ENCODE measurements at places on chromosomes 11 and 22. TPM values are rescaled to one million over a fixed set of nuclear protein-coding genes. Genes with fewer than 3 reads are reported as not detected.

The LRRC10B gene
- 0.29 TPM for total RNA-seq

The SMC1B gene
- total RNA-seq: not detected

The DDI1 gene
- total RNA-seq: not detected

The BDNF gene
- total RNA-seq: 4.3 TPM

The JAM3 gene
- total RNA-seq: 26.9 TPM

The SLC22A6 gene
- not detected for total RNA-seq

The RABL2B gene
- 27.0 TPM for total RNA-seq

The MOV10L1 gene
- 1.2 TPM for total RNA-seq

The GAB2 gene
- 65.8 TPM for total RNA-seq

The C11orf42 gene
- total RNA-seq: not detected

- no peak overlapping the region for H3K27ac ChIP-seq
- H3K4me3 ChIP-seq: no peak overlapping the region
- no peaks in the 10 kb centered on the region for H3K27me3 ChIP-seq
- peaks cover 94% of the 10 kb centered on the region for H3K36me3 ChIP-seq
Observed at GRCh38 chr11:124633355-124633754, 10.7 kb downstream of the TBRG1 start.

GRCh38 chr11:111557425-111558111 lies 17.0 kb downstream of the LAYN start:
- no peaks in the 10 kb centered on the region for H3K27me3 ChIP-seq
- H3K4me3 ChIP-seq: no peak overlapping the region
- no peaks in the 10 kb centered on the region for H3K36me3 ChIP-seq
- H3K4me1 ChIP-seq: no peaks in the 10 kb centered on the region
- no peak for DNase-seq

- no peak overlapping the region for H3K27ac ChIP-seq
- no peak overlapping the region for H3K4me3 ChIP-seq
- no peaks in the 10 kb centered on the region for H3K27me3 ChIP-seq
- no peaks in the 10 kb centered on the region for H3K36me3 ChIP-seq
Observed at GRCh38 chr11:61027141-61027840, 55.8 kb downstream of the CD6 start.

DNA sequence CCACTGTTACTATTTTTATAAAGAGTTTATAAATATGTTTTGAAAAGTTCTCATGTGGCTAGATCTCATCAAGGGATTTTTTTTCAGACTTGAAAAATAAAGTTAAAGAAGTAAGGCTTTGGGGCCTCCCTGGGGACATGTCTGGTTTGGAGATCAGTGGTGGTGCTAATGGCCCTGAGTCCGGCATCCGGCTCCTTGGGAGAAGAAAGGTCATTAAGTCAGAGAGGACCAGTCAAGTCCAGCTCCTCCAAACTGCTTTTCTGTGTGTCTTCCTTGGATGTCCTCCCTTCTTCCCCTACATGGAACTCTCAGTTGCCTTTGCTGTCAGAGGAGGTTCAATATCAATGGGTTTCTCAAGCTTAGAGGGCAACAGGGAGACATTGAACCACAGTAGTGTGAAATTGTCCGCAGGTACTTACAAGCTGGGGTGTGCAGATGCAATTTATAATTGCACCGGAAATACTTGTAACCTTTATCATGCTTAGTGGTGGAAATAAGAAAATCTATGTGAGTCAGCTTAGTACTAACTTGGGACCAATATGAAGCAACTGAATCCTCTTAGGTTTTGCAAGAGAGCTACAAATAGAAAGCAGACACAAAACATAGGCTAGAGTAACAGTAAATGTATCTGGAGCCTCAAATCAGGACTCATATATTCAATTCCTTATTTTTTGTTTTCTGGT lies 144.3 kb downstream of the TEAD1 start:
- DNase-seq: no peak
- H3K36me3 ChIP-seq: no peaks in the 10 kb centered on the region
- no peaks in the 10 kb centered on the region for H3K27me3 ChIP-seq
- no peak overlapping the region for H3K27ac ChIP-seq

- no peak for DNase-seq
- H3K27ac ChIP-seq: no peak overlapping the region
- no peaks in the 10 kb centered on the region for H3K36me3 ChIP-seq
- H3K4me3 ChIP-seq: no peak overlapping the region
- H3K27me3 ChIP-seq: no peaks in the 10 kb centered on the region
- H3K4me1 ChIP-seq: peaks cover 20% of the 10 kb centered on the region
Observed at GRCh38 chr22:45262931-45263462, 21.8 kb upstream of the UPK3A start.

GRCh38 chr11:44992181-44992582 lies 41.5 kb upstream of the TP53I11 start:
- peaks cover 6% of the 10 kb centered on the region for H3K4me1 ChIP-seq
- DNase-seq: no peak
- H3K27me3 ChIP-seq: no peaks in the 10 kb centered on the region

GRCh38 chr11:93063086-93063485 lies 93.6 kb downstream of the MTNR1B start:
- no peak overlapping the region for H3K4me3 ChIP-seq
- H3K27me3 ChIP-seq: no peaks in the 10 kb centered on the region
- H3K4me1 ChIP-seq: no peaks in the 10 kb centered on the region
- H3K27ac ChIP-seq: no peak overlapping the region

- H3K4me1 ChIP-seq: no peaks in the 10 kb centered on the region
- no peak overlapping the region for H3K4me3 ChIP-seq
- H3K27me3 ChIP-seq: no peaks in the 10 kb centered on the region
- no peak for DNase-seq
Observed at GRCh38 chr11:92211576-92212167, 12.9 kb upstream of the FAT3 start.

DNA sequence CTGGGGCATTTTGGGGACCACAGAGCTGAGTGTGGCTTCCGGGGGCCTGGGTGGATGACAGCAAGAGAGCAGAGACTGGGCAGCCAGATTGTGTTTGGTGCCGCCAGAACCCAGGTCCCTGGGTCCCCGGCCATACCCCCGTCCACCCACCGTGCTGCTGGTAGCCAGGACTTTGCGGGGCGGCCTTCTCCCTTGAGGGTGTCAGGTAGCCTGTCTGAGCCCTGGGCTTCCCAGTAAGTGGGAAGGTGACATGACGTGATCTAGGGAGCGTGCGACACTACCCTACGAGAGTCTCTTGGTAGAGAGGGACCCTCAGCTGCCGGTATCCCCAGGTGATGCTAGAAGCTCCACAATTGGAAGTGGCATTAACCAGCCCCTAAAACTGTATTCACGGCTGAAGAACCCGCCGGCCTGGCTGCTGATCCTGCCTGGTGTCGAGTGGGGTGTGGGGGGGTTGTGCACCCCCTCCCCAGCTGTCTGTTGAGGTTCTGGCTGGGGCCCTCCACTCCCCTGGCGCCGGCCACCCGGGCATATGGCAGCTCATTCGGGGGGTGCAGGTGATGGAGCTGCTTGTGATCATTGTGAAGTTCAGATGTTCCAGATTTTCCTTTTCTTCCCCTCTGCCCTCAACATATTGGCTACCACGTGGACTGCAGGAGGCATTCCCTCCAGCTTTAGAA lies 66.9 kb downstream of the MPPED1 start:
- no peak overlapping the region for H3K27ac ChIP-seq
- no peak overlapping the region for H3K4me3 ChIP-seq
- H3K27me3 ChIP-seq: no peaks in the 10 kb centered on the region
- H3K4me1 ChIP-seq: no peaks in the 10 kb centered on the region
- DNase-seq: no peak
- H3K36me3 ChIP-seq: no peaks in the 10 kb centered on the region

- no peaks in the 10 kb centered on the region for H3K27me3 ChIP-seq
- no peaks in the 10 kb centered on the region for H3K4me1 ChIP-seq
- H3K4me3 ChIP-seq: no peak overlapping the region
- no peak overlapping the region for H3K27ac ChIP-seq
Observed at GRCh38 chr11:126857860-126858808, 142.4 kb downstream of the KIRREL3 start.

- no peak for DNase-seq
- no peaks in the 10 kb centered on the region for H3K27me3 ChIP-seq
- no peaks in the 10 kb centered on the region for H3K36me3 ChIP-seq
- no peak overlapping the region for H3K27ac ChIP-seq
Observed at GRCh38 chr11:16891165-16891564, 123.0 kb downstream of the PLEKHA7 start.

DNA sequence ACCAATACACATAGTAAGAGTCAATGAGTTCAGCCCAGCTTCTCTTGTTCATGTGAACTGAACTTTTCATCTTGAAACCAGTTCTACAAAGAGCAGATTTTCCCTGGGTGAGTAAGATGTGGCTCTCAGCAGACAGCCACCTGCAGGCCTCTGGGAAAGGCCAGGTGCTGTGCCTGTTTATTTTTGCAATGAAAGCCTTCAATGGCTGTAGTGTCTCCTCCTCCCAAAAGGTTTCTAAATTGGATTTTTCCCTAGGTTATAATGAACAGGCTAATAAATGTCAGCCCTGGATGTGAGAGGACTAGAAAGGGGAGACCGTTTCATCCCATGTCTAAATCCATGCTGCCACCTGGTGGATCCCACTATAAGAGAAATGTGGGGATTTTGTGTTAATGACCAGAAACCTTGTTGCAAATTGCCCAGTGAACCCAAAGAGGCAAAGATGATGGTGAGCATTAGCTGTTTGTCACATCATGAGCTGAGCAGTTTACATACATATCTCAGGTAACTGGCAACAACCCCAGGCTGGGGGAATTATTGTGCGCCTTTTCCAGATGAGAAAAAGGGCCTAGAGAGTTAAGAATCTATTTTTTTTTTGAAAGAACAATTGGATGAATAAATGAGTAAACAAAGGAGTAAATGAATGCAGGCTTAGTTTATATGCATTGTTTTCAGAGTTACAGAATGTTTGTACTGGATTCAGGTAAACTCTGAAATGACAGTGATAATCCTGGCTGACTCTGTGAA lies 12.7 kb downstream of the C11orf91 start:
- no peaks in the 10 kb centered on the region for H3K27me3 ChIP-seq
- H3K36me3 ChIP-seq: no peaks in the 10 kb centered on the region
- H3K4me1 ChIP-seq: peaks cover 28% of the 10 kb centered on the region
- H3K27ac ChIP-seq: no peak overlapping the region

- H3K27me3 ChIP-seq: no peaks in the 10 kb centered on the region
- DNase-seq: no peak
- no peak overlapping the region for H3K4me3 ChIP-seq
- H3K27ac ChIP-seq: no peak overlapping the region
- no peaks in the 10 kb centered on the region for H3K36me3 ChIP-seq
Observed at GRCh38 chr11:59011655-59012397, 72.5 kb downstream of the GLYATL1 start.

DNA sequence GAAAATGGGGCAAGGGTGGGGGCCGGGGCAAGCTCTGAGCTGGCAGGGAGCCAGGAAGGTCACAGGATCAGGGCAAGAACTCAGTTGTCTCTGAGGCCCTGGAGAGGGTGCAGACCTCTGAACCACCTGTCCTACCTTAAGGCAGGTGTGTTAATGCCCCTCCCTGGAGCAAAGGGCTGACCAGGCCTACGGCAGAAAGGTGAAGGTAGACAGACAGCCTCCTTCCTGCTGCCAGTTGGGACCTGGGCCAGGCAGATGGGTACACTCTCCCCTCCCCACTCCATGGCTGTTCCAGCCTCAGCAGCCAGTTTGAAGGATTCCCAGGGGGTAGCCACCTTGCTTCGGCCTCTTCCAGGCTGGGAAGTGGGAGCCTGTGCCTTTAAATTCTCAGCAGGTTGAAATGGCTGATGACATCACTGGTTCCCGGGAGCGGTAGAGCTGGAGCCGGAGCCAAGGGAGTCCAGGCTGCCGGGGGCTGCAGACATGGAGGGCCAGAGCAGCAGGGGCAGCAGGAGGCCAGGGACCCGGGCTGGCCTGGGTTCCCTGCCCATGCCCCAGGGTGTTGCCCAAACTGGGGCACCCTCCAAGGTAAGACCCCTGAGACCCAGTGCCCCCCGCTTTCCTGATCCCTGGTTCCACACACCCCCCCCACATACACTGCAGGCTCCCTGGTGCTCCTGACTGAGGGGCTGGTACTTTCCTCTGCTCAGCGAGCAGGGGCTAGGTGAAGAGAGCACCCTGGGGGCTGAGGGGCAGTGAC lies at the start of gene INPP5J:
INPP5J (plus strand) TSS at position 435 of the 760 bp plus-strand sequence; CDS start at position 484, 49 bp downstream.
- H3K4me1 ChIP-seq: peaks cover 3% of the 10 kb centered on the region
- DNase-seq: peak; percentile 74
- H3K36me3 ChIP-seq: no peaks in the 10 kb centered on the region

DNA sequence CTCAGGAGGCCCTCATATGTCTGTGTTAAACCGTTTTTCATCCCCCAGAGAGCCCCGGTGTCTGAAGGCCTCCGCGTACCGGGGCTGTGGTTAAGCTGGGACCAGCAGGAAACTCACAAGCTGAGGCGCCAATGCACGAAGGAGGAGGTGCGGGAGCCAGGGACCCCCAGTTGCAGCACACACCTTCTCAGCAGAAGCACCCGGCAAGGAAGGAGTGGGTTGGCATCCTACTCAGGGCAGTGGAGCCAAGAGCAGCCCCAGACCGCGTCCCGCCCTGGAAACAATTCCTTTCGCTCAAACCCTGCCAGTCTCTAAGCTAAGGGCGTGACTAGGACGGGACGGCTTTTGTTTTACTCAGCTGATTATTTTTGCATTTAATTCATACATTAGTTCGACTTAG lies 726.9 kb downstream of the BRD1 start:
- H3K4me1 ChIP-seq: no peaks in the 10 kb centered on the region
- no peak overlapping the region for H3K4me3 ChIP-seq
- peak; percentile 36 for DNase-seq
- peaks cover 15% of the 10 kb centered on the region for H3K27me3 ChIP-seq
- no peaks in the 10 kb centered on the region for H3K36me3 ChIP-seq
- H3K27ac ChIP-seq: no peak overlapping the region

- no peaks in the 10 kb centered on the region for H3K27me3 ChIP-seq
- no peak for DNase-seq
- H3K27ac ChIP-seq: no peak overlapping the region
- H3K36me3 ChIP-seq: no peaks in the 10 kb centered on the region
Observed at GRCh38 chr11:129117595-129118350, 74.4 kb downstream of the ARHGAP32 start.

DNA sequence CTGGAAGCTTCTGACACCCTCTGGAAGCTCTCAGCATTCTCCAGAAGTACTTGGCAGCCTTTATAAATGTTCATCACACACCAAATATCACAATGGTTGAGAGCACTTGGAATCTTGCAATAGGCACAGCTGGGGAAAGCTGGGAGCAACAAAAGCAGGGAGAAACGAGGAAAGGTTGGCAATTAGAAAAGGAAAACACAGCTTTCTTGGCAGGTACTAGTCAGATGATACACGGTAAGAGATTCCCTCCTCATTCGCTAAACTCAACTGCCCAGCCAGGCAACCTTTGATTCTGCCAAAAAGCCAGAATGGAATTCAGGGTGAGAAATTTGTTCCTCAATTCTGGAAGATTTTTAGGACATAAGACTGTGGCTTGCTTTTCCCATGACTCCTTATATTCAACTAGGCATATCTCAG lies 576.9 kb upstream of the ANO5 start:
- no peaks in the 10 kb centered on the region for H3K4me1 ChIP-seq
- H3K4me3 ChIP-seq: no peak overlapping the region
- H3K36me3 ChIP-seq: no peaks in the 10 kb centered on the region
- no peak overlapping the region for H3K27ac ChIP-seq
- DNase-seq: no peak
- H3K27me3 ChIP-seq: no peaks in the 10 kb centered on the region

GRCh38 chr11:105109855-105110687 lies 29.5 kb downstream of the CARD18 start:
- H3K4me3 ChIP-seq: no peak overlapping the region
- H3K27me3 ChIP-seq: no peaks in the 10 kb centered on the region
- H3K27ac ChIP-seq: peak overlapping the region; percentile 15
- H3K36me3 ChIP-seq: no peaks in the 10 kb centered on the region
- H3K4me1 ChIP-seq: peaks cover 8% of the 10 kb centered on the region
- DNase-seq: no peak

GRCh38 chr11:1825039-1825740 lies 9.6 kb upstream of the SYT8 start:
- no peak overlapping the region for H3K4me3 ChIP-seq
- peak; percentile 87 for DNase-seq
- H3K27me3 ChIP-seq: no peaks in the 10 kb centered on the region
- H3K4me1 ChIP-seq: peaks cover 20% of the 10 kb centered on the region
- H3K27ac ChIP-seq: no peak overlapping the region

Data from upper lobe of right lung (tissue), 1 donor.